Stimulated activated CD4-positive, alpha-beta T cell treated with anti-CD3 and anti-CD28 coated beads, Interleukin-1b, Interleukin-23, amount 100 ng/mL, for 24 hours (primary cell): ENCODE measurements at places on chromosomes 4 and X.

- DNase-seq = no peak
Observed at GRCh38 chr4:105225500-105225899, 78.8 kb downstream of the TET2 start.

DNA sequence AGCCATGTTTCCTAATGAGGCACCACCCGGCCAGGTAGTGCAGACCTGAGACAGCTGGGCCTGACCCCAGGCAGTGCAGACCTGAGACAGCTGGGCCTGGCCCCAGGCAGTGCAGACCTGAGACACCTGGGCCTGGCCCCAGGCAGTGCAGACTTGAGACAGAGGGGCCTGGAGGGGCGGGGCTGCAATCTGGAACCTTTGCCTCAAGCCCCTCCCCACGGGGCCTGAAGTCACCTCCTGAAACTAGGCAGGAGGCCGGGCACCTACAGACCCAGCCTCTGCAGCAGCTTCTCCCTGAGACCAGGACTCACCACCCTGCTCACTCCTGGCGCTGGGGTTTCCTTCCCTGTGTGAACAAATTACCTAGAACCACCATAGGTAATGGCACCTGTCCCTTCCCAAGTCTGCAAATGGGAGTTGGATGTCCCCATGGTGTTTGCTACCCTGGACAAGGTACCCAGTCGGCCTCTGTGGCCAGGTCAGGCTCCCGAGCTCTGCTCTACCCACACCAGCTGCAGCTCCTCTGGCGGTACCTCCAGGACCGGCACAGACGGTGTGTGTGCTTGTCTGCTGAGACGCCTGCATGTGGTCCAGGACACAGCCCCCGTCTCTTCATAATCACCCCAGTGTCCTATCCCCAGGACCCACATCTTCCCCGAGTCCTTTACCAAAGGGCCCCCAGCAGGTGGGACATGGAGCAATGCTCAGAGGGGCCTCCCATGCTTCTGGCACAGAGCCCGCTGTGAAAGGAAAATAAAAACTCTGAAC is 53.1 kb upstream of the C4orf50 start:
- DNase-seq = no peak

GRCh38 chr4:54449999-54450398 is 207.8 kb upstream of the KIT start:
- DNase-seq = no peak

GRCh38 chrX:110026099-110026844 is 23.4 kb downstream of the TMEM164 start:
- DNase-seq = no peak

DNA sequence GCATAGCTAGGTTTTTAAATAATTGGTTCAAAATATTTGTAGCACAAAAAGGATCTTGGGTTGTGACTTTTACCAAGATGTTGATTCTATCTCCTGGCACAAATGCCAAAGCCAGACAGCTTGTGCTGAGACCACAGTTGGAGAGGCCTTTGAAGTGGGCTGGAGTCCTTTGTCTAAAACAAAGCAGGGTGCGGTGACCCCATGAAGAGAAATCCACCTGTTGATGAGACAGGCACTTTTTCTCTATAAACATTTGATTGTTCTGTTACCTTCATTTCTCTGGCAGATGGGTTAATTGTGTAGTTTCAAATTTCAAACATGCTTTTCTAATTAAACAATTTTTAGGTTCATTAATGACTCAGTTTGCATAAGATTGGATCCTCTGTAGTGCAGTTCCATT is 56.7 kb downstream of the STOX2 start:
- DNase-seq = no peak

GRCh38 chrX:114344756-114345349 is 239.0 kb upstream of the HTR2C start:
- DNase-seq = no peak

DNA sequence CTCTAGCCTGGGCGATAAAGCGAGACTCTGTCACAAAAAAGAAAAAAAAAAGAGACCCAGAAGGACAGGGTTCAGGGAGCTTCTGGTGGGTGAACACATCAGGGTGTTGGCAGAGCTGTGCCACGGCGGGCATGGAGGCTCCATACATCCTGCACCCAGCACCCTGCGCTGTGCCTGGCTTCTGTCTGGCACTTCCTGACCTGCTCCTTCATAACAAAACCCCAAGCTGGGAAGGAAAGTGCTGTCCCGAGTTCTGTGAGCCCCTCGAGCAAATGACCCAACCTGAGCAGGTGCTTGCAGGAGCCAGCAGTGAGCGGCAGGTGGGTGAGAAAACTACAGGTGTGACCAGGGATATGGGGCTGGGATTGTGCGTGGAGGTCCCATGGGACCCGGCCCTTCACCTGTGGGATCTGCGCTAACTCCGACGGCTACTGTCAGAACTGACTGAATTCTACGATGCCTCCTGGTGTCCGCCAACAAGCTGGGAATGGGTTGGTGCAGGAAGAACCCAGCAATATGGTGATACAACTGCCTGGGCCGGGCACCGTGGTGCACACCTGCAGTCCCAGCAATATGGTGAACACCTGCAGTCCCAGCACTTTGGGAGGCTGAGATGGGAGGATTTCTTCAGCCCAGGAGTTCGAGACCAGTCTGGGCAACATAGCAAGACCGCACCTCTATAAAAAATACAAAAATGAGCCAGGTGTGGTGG is 18.9 kb downstream of the ASMTL start:
- DNase-seq = no peak

DNA sequence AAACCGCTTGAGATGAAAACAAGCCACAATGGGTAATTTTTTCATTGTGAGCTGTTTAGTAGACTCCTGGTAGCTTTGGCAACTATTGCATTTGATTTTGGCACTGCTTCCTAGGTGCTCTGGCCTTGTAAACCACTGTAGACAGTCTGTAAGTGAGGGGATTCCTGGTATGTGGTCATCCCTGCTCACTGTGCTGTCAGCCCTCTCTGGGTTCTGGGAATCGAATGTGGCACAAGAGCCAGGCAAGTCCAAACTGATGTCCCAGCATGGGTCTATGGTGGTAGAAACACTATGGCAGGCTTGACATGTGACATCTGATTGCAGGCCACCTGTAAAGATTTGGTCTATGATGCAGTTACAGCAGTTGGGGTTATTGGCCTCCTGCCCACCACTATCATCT is 2.5 kb downstream of the USP51 start:
- DNase-seq = no peak

- no peak for DNase-seq
Observed at GRCh38 chr4:130210864-130211263, 1114.9 kb downstream of the C4orf33 start.

GRCh38 chr4:148787831-148788477 is 345.7 kb upstream of the NR3C2 start:
- DNase-seq = no peak

DNA sequence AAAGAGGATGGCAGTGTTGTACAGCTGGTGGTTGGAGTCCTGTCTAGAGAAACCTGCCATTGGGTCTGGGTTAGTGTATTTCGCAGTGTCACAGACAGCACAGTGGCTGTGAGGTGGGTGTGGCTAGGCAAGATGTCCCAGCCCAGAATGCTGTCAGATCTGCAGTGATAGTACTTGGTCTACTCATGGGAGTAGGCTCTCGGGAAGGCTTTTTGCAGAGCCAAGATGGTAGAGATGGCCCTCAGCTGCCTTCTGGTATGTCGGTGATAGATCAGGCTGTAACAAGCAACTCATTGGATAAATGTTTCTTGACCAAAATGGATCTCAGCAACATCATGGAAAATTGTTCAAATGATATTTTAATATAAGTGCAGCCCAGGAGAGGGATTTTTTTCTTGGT is 84.3 kb upstream of the WDR1 start:
- no peak for DNase-seq

GRCh38 chr4:113496698-113497097 is 264.8 kb downstream of the CAMK2D start:
- DNase-seq = no peak

DNA sequence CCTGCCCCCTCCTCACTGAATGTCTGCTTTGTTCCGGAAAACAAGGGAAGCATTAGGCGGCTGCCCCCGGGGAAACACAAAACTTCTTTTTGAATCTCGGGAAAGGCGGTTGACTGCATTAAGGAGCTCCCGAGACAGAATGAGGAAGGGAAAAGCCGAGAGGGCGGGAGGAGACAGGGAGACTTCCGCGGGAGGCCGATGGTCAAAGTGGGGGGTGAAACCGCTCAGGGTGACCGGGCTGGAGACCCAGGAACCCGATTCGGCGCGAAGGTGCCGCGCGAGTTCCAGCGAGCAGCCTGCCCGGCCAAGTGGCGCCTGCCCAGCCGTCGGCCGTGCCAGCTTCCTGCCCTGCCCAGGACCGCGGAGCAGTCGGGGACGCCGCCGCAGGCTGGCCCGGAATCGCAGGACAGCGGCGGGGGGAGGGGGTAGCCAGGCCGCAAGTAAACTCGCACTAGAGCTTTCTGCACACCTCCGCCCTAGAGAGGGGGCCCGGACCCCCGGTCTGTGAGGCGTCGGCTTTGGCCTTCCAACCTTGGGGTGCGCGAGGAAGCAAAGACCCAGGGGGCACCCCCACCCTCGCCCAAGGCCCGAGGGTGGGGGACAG is 55.1 kb upstream of the BCOR start:
- no peak for DNase-seq

DNA sequence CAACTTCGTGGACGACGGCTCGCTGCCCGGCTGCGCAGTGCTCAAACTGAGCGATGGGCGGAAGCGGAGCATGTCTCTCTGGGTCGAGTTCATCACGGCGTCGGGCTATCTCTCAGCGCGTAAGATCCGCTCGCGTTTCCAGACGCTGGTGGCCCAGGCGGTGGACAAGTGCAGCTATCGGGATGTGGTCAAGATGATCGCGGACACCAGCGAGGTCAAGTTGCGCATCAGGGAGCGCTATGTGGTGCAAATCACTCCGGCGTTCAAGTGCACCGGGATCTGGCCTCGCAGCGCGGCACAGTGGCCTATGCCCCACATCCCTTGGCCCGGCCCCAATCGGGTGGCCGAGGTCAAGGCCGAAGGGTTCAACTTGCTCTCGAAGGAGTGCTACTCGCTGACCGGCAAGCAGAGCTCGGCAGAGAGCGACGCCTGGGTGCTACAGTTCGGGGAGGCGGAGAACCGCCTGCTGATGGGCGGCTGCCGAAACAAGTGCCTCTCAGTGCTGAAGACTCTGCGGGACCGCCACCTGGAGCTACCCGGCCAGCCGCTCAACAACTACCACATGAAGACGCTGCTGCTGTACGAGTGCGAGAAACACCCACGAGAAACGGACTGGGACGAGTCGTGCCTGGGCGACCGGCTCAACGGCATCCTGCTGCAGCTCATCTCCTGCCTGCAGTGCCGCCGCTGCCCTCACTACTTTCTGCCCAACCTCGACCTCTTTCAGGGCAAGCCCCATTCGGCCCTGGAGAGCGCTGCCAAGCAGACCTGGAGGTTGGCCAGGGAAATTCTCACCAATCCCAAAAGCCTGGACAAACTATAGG is 1.5 kb downstream of the MAB21L2 start:
- DNase-seq = no peak

- DNase-seq = no peak
Observed at GRCh38 chrX:103780336-103781061, 3.9 kb downstream of the PLP1 start.

DNA sequence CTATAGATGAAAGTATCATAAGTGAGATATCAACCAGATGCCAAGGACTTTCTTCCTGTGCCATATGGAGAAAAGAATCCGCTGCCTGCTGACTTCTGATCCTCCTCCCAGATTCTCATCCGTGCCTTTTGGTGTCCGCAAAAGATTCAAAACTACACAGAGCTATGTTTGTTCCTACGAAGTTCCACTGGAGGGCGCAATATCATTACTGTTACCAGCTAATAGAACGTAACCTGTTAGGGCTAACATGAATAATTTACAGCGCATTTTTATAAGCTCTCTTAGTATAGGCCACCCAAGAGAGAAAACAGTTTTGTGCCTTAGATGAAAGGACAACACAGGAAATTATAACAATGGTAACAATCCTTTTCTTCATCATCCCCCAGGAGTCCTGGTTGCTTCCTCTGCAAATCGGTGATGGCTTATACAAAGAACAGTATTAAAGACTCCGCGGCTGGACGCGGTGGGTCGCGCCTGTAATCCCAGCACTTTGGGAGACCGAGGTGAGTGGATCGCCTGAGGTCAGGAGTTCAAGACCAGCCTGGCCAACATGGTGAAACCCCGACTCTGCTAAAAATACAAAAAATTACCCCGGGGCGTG is 22.8 kb upstream of the CENPVL3 start:
- DNase-seq = no peak

- no peak for DNase-seq
Observed at GRCh38 chr4:107213410-107213809, 177.3 kb upstream of the DKK2 start.

DNA sequence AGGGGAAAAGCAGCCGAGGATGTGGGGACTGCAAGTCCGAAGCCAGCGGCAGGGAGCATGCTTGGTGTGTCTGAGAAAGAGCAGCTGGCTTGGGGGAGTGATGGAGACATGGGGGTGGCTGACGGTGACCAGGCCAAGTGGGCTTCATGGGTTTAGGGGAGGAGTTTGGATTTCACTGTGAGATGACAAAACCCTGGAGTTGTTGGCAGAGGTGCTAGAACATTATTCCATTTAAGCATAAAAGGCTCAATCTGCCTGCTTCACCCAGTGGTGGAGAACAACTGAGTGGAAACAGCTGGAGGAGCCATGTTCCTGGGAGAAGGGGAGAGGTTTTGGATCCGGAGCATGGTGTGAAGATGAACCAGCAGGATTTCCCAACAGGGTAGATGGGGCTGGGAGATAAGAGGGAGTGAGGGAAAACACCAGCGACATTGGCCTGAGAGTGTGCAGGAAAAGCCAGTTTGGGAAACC is 318.0 kb upstream of the TAPT1 start:
- DNase-seq = no peak

DNA sequence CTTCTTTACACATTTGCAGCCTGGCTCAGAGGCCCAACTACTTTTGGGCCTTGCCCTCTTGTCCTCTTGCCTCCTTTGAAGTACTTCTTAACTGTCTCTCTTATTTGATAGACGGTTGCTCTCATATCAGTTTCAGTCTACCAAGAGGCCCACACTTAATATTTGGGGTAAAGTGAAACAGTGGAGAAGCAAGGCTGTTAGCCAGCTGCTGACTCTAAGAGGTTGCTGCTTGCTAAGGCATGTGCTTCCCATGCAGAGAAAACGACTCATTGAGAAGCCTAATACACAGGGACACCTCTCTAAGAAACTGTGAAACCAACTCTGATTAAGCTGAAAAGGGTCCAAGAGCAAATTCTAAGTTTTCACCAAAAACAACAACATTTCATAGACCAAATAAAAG is 94.6 kb downstream of the PPP3CA start:
- DNase-seq = no peak

DNA sequence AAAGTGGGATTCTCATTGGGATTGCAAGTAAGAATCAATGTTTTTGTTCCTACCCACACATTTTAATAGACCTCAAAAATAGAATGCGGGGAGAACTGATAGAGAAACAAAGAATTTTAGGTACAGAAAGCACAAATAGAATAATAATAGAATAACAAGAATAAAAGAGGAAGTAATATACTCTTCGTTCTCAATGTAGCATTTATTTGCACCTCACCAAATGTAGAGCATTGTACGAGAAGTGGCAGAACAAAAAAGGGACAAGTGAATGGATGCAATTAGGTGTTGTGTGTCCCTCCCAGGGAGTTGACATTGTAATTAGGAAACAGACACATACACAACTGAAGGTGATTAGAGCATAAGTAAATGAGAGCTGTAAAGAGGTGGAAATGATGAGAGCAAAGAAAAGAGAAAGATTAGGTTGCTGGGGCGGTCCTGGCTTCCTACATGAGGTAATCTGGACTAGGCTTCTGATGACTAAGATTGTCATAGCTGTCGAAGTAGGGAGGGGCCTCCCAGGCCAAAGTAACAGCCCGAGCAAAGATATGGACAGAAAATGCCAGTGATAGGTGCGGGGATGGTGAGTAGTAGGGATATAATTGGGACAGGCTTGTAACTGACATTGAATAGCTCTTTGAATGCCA is 10.4 kb downstream of the RAB9A start:
- DNase-seq = no peak
